ENCODE measurements at places on chromosomes 16 and 17.

DNA sequence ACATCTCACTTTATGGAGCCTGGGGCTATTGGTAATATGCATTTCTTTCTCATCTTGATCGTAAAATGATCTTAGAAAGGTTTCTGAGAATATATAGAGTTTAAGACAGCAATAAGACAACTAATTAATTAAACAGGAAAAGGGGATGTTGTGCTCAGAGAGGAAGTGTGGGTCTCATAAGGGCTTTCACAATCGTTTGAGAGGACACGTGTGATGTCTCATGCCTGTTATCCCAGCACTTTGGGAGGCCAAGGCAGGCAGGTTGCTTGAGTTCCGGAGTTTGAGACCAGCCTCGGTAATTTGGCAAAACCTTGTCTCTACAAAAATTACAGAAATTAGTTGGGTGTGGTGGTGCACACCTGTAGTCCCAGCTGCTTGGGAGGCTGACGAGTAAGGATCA, 295.6 kb downstream of the WWOX start:
- DNase-seq, result no peak

DNA sequence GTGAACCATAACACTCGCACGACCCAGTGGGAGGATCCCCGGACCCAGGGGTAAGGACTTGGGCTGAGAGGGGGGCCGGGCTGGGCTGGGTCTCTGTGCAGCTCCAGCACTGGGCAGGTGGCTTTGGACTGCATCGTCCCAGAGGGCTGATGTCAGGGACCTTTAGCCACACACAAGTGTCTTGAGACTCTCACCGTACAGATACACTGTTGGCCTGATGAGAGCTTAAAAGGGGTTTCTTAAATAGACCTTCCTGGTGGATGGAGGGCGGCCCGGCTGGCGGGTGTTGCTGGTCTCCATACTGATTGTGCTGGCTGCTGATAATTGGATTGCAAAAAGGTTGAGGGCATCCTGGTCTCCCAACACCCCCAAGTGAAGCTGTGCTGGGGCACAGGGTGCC, 21.7 kb upstream of the CLEC18A start:
- no peak for DNase-seq

DNA sequence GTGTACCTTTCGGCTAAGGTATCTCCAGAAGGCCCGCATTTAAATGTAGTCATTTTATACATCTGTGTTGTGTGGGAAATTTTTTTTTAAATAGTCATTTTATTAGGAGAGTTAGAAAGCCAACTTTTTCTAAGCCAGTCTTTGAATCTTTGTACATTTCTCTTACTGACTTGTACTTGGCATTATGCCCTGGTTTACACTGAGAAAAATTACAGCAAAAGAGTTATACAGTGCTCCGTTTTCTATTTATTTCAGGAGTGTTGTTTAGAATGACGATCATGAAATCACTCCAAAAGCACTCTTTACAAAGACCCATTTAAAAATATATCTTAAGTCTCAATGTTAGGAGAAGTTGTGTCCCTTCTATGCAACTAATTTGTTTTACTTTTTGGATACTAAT, 91.8 kb downstream of the CYB561 start:
- DNase-seq, result no peak

- DNase-seq, result no peak
These were observed 15.9 kb downstream of the C1QTNF1 start for GRCh38 chr17:79039886-79040285.

GRCh38 chr17:67467500-67468455, 90.7 kb downstream of the PITPNC1 start:
- no peak for DNase-seq

- DNase-seq, result peak; percentile 46
These were observed 5.7 kb upstream of the SNAI3 start for GRCh38 chr16:88691924-88692560.

GRCh38 chr16:47949714-47950113, 206.1 kb downstream of the ABCC12 start:
- no peak for DNase-seq

DNA sequence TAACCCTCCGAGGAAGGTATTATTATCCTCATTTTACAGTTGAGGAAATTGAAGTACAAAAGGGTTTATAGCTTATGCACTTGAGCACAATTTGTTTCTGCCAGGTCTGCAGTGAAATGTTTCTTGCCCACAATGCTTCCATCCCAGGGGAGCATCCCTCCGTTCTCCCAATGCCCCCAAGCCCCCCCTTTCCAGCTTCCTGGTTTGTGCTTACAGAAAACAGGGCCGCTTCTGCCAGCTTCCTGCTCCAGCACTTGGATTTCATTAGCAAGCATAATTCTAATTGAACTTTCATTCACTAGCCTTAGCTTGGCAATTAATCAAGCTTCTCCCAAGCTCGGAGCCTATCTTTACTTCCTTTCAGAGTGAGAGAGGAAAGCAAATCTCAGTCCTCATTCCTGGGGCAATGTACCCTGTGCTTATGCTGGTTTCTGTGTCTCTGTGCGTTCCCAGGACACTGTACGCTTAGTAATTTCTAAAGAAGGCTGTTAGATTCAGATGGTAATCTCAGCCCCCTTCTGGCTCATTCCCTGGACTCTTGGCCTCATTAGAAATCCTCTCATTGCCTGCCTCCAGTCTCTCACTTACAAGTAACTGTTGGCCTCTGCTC, 141.6 kb downstream of the HS3ST2 start:
- no peak for DNase-seq

DNA sequence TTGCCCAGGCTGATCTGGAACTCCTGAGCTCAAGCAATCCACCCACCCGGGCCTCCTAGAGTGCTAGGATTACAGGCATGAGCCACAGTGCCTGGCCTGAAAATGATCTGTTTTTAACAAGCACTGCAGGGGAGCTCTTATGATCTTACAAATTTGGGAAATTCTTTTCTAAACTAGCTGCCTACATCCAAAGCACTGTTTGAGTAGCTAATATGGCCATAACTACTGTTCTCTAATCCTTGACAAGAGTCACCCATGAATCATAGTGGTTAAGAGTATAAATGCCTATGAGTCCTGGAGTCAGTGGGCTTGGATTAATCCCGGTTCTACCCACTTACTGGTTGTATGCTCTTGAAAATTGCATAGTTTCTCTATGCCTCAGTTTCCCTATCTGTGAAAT, 1.4 kb upstream of the CPPED1 start:
- no peak for DNase-seq

DNA sequence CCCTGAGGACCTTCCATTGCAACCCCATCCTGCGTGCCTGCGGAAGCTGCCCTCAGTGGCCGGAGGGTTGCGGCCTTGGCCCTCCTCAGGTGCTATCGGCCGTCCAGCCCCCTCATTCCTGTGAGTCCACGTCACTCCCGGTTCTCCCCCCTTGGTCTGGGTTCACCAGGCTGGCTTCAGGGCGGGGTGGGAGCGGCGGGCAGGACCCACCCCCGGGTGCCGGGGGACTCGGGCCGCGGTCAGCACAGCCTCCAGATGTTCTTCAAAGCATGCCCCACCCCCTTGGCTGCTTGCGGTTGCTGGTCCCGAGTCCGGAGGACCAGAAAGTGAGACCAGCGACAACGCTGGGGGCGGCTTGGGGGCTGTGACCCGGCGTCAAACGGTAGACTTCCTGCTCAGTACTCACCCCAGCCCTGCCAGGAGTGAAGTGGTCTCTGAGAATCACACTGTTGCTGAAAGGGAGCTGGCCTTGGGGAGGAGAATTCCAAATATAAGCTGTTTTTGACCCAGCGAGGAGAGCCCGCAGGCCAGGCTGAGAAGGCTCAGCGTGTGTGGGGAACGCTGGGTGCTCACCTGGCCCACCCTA, 4.5 kb downstream of the ZNF469 start:
- DNase-seq, result no peak

- DNase-seq, result no peak
These were observed 485.4 kb downstream of the KCNJ2 start for GRCh38 chr17:70654706-70655105.

DNA sequence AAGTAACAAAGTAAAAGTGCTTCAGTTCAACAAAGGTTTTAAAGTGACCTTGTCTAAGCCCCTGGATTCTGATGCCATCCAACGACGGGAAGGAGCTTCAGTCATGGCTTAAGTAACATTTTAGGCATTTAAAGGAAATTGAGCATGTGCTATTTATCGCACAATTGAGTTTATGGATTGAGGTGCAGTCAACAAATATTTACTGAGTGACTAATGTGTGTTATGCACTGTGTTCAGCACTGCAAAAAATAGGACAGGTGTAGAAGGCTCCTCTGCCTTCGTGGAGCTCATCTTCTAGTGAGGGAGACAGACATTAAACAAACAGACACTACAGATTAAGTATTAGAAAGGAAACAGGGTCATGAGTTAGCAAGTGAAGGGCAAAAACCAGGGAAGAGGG, 12.5 kb downstream of the TMIGD1 start:
- no peak for DNase-seq

GRCh38 chr16:35732046-35732810, 2272.8 kb downstream of the TP53TG3F start:
- DNase-seq, result no peak

DNA sequence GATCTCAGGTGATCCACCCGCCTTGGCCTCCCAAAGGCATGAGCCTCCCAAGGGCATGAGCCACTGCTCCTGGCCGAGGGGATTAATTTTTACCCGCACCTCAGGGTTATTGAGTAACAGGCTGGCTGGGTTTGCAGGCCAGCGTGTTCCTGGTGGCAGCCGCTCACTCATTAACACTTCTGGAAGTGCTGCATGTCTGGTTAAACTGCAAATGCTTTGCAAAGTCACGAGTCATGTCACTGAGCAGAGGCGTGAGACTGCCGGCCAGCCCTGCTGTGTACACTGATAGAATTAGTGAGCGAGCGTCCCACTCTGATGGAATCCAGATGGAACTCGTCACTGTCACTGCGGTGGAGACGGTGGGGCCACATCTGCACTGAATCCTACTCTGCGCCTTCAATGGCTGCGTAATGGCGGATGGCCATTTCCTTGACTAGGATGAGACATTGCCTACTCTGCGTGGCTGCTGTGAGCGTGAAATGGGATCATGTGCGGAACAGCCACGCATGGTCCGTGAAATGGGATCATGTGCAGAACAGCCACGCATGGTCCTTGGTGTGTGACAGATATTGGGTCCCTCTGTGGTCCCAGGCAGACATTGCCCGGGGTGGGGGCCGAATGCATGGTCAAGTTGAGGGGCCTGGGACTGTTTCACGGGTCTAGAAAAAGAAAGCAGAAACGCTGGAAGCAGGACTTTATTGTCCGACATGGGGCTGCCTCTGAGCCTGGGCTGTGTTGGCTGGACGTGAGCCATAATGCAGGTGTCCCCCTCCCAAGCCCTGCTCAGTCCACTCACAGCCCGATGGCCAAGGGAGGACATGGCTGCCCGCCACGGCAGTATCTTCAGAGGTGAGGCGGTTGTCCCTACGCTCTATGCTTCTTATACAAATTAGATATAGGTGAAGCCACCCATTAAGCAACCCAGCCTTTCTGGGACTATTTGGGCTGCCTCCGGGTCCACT, 740 bp upstream of the SLC5A10 start:
- no peak for DNase-seq

- no peak for DNase-seq
These were observed 35.8 kb downstream of the WIPI1 start for GRCh38 chr17:68421486-68421885.

GRCh38 chr16:1424028-1424427, 3.5 kb upstream of the UQCC4 start:
- no peak for DNase-seq

DNA sequence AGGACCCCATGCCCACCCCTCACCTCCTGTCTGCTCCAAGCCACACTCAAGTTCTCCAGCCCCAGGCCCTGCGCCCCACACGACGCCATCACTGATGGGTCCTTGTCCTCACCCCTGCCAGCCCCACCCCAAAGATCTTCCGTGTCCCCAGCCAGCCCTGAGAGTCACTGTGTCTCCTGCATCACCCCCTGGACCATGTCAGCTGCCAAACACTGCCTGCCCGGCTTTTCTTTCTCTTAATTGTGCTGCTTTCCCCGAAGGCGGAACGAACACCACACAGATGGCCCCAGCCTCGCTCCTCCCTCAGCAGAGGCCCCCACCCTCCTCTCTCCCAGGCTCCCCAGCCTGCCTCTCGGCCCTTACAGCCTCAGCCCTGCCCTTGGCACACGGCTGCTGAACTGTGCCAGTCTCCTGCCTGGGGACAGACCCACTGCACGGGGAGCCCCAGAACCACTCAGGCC, 4.8 kb upstream of the GAA start:
- DNase-seq, result no peak

DNA sequence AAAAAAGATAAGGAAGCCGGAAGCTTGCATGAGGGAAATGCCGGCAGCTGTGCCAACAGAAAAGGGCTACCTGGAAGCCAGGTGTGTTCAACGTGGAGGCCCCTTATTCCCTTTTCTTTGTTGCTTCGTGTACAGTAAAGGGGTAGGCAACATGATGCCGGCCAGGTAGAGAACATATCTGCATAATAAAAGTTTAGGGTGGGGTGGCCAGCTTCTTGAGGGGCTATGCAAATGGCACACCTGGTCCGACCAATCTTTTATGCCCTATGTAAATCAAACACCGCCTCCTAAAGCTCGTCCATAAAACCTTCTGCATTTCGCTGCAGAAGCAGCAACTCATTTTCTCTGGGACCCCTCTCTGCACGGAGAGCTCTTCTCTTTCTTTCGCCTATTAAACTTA, 911.6 kb downstream of the KCNJ2 start:
- no peak for DNase-seq

- DNase-seq, result no peak
These were observed 7.9 kb downstream of the P2RX5 start for GRCh38 chr17:3688027-3688553.
